ENCODE measurements at places on chromosomes 5 and 9.

- no peak for DNase-seq
Measured at GRCh38 chr9:98010445-98010844, 27.3 kb downstream of the ANP32B start.

DNA sequence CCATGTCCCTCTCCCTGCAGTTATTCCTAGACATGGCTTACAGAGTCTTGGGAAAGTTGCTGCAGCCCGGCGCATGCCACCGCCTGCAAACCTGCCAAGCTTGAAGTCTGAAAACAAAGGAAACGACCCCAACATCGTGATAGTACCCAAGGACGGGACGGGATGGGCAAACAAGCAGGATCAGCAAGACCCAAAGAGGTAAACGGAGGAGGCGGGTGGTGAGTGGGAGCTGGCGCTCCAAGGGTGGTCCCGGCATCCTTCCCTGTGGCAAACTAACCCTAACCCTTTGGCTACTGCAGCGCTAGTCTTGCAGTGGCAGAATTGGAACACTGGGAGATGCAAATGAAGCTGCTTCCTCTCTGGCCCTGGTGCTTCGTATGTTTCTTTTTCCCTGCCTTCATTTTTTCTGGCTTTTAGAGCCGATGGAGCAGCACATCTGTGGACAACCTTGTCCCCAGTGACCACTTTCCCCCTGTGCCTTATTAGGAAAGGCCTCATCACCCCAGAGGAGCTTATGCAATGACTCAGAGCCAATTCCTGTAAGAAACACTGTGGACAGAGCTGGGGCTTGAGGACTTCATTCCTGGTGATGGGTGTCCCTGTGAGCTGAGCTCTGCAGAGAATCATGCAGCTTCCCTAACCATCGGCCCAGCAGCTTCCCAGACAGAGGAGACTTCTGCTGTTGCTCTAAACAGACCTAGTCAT lies 38.9 kb downstream of the PRRC2B start:
- DNase-seq, result no peak

DNA sequence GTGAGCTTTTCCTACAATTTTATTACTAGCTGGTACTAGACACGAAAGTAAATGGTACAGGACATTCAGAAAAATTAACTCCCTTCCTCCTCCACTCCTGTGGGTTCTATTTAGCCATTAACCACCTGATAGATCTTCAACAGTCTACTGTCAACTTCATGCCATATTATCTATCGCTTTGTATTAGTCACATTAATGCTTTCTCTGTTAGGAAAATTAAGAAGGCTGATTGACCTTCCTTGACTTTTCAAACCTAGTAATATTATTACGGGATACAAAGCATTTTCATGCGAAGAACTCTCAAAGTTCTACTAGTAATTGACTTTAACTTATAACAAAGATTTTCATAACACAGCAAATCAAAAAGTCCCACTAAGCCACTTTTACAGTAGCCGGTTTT lies 1.2 kb downstream of the TEX10 start:
- no peak for DNase-seq

GRCh38 chr9:137411645-137412380 lies 11.1 kb downstream of the EXD3 start:
- no peak for DNase-seq

- no peak for DNase-seq
Measured at GRCh38 chr5:94900006-94900505, 281.6 kb downstream of the SLF1 start.

DNA sequence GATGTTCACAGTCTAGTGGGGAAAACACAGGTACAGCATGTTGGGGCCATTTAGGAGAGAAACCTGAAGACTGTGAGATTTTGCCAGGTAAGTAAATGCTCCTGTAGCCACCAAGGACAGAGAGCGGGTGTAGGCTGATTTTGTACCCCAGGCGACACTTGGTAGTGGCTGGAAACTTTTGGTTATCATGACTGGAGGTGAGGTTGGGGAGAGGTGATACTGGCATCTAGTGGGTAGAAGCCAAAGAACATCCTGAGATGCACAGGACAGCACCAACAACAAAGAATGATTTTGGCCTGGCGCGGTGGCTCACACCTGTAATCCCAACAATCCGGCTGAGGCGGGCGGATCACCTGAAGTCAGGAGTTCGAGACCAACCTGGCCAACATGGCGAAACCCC lies 38.8 kb upstream of the PWWP2A start:
- DNase-seq, result no peak

- peak; percentile 71 for DNase-seq
Measured at GRCh38 chr9:16461137-16461840, 409.2 kb downstream of the BNC2 start.

DNA sequence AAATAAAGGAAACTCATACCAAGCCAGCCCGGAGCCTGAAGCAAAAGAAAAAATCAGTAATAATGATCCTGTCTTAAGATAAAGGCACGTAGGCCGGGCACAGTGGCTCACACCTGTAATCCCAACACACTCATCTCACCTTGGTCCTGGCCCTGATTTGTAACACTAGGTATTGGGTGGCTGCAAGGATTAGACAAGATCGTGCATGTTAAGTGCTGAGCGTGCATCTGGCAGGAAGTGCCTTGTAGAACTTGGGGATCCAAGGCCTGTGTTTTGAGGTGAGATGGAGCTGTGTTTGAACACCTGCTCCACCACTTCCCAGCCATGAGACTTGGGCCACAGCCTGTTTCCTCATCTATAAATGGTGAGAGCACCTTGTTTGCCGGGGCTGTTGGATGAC lies 41.5 kb downstream of the SPRY4 start:
- no peak for DNase-seq

- no peak for DNase-seq
Measured at GRCh38 chr5:152378730-152379129, 26.3 kb downstream of the NMUR2 start.

DNA sequence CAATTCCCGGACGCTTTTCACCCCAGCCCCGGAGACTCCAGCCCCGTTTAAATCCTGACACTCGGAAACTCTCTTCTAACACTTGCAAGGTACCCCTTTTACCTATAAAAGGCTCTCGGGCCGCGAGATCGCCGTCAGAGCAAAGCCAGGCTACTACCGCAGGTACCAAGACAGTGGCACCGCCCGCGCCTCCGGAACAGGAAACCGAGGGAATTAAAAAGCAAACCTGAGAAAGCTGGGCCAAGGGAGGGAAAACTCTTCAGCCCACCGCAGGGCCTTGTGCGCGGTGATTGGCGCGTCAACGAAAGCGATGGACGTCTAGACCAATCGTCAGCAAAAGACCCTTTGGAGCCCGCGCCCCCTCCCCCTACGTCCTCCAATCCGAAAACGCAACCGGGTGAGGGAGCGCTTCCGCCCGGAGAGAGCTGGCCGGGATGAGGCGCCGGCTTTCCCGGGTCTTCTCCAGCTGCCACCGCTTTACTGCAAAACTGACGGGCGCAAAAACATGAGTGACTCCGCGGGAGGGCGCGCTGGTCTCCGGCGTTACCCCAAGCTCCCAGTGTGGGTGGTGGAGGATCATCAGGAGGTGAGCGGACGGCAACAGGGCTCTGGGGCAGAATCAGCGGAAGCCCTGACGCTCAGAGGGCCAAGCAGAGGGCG lies at the start of the genes C5orf22 and DROSHA:
C5orf22 (plus strand) TSS at position 414 of the 660 bp plus-strand sequence; CDS start at position 506, 92 bp downstream.
DROSHA (minus strand) TSS at position 206 of the 660 bp plus-strand sequence. CDS start 3,034 bp downstream, outside the sequence.
- DNase-seq, result peak; percentile 97

DNA sequence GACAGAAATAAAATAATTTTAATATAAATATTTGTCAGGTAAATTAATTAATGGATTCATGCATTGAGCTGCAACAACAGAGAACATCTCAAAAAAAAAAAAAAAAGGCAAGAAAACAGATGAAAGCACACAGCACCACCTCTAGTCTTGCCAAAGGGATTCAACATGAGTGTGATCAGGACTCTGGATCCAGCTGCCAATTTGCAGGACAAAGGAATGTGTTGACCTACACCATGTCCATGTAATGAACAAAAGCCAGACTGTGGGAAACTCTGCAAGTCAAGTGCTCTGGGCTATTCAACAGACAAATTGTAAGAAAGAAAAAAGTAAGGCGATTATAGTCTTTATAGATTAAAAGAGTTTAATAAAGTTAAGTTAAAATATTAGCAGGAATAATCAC lies 769.3 kb downstream of the TLR4 start:
- no peak for DNase-seq

- DNase-seq, result no peak
Measured at GRCh38 chr9:124708633-124709291, 62.3 kb downstream of the NR6A1 start.

- DNase-seq, result no peak
Measured at GRCh38 chr5:105953616-105954015, 1717.1 kb downstream of the EFNA5 start.

GRCh38 chr5:133700251-133700650 lies 87.9 kb upstream of the FSTL4 start:
- DNase-seq, result no peak

- DNase-seq, result no peak
Measured at GRCh38 chr5:151911011-151911410, 13.6 kb downstream of the GLRA1 start.

GRCh38 chr9:6759185-6759977 lies 1.6 kb downstream of the KDM4C start:
- DNase-seq, result peak; percentile 27

GRCh38 chr9:5643005-5643624 lies 14.2 kb downstream of the RIC1 start:
- no peak for DNase-seq

- DNase-seq, result no peak
Measured at GRCh38 chr5:3913279-3913678, 317.6 kb downstream of the IRX1 start.

- no peak for DNase-seq
Measured at GRCh38 chr5:52956014-52956413, 33.1 kb upstream of the ITGA2 start.

DNA sequence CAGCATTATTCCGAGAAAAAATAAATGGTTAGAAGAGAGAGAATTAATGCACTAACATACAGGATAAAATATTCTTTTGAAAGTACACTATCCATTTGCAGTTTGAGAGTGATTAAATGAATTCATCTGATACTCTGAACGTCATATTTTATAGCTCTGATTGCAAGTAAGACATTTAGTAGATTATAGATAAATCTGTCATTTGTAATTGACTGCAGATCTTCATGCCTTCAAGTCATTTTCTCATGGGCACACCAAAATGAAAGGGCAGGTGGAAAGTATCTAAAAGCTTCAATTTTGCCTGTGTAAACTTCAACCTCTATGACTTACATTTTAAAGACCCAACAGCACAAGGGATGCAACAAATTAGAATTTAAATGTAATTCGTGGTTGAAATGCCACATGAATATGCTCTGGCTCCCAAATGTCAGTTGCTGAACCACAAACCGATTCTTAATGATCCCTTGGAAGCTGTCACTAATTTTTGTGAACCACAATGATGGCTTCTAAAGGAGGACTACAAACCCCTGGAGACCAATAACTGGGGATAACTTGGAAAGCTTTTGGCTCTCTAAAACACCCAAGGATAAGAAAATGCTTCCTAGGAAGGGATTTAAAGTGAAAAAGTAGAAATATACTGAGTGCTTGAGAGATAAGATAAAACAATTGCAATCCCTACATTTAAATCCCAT lies 3.9 kb downstream of the TYRP1 start:
- no peak for DNase-seq

GRCh38 chr9:113524468-113524867 lies 60.9 kb downstream of the RGS3 start:
- no peak for DNase-seq

- no peak for DNase-seq
Measured at GRCh38 chr5:158143081-158143480, 284.1 kb upstream of the CLINT1 start.

DNA sequence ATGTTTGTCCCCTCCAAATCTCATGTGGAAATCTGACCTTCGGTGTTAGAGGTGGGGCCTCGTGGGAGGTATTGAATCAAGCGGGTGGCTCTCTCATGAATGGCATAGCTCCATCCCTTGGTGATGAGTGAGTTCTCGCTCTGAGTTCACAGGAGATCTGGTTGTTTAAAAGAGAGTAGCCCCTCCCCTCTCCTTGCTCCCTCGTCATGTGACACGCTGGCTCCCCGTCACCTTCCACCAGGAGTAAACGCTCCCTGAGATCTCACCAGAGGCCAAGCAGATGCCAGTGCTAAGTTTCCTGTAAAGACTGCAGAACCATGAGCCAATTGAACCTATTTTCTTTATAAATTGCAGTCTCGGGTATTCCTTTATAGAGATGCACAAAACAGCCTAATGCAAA lies 74.5 kb downstream of the RASEF start:
- no peak for DNase-seq

- DNase-seq, result no peak
Measured at GRCh38 chr5:95445995-95446394, 54.8 kb downstream of the FAM81B start.

GRCh38 chr9:119761812-119762211 lies 392.6 kb upstream of the BRINP1 start:
- no peak for DNase-seq
